Mesenteric fat pad (tissue), 1 donor: ENCODE measurements at places on chromosomes 6 and 20. TPM values are rescaled to one million over a fixed set of nuclear protein-coding genes. Genes with fewer than 3 reads are reported as not detected.

RING1 gene
- total RNA-seq, result 32.6 TPM

SIRPB1 gene
- 7.6 TPM for total RNA-seq

NELFCD gene
- total RNA-seq, result 43.9 TPM

SLC25A27 gene
- 12.9 TPM for total RNA-seq

DNA sequence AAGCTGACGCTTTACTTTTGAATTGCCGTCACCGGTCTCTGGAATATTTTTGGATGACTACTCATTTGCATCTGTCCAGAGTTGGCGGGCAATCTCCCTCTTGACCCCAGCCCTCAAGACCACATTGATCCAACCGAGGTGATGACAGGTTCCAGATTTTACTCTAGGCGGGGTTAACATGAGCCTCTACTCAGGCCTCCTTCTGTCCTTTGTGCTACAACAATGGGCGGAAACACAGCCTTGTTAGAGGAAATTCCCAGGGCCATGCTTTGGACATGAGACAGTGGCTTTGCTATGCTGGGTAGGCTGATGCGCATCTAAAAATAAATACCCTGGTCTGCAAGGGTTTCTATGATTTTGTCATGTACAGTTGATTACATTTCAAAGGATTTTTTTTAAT lies 27.0 kb upstream of the ADGRF5 start:
- DNase-seq, result no peak

DNA sequence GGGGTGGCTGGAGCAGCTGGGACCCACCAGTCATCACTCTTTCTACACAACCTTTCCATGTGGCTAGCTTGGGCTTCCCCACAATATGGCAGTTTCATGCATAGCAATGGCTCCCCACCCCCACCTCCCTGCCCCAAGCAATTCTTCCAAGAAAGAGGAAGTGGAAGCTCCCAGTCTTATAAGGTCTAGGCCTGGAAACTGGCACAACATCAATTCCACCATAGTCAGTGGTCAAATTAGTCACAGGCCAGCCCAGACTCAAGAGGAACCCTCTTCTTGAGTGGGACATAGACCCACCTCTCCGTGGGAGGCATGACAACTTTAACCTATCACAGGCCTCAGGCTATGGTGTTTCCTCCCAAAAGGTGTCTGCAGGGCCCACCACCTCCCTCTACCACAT lies 17.7 kb downstream of the TGM6 start:
- DNase-seq, result peak; percentile 37

DNA sequence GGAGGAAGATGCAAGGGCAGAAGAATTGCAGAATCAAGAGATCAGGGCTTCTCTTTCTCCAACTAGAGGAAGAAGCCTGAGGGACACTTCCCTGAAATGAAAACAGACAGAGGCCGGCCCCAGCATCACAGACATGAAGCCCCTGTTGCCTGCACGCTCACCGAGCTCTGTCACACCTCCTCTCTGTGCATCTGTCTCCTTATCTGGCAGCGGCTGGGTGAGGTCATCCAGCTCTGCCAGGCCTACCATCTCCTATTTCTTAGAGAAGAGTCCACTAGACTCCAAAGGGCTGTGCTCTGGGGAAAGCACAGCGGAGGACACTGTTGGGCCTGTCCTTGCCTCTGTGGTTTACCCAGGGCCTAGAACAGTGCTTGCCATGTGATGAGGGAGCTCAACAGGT lies 71.9 kb upstream of the MLN start:
- no peak for DNase-seq

DNA sequence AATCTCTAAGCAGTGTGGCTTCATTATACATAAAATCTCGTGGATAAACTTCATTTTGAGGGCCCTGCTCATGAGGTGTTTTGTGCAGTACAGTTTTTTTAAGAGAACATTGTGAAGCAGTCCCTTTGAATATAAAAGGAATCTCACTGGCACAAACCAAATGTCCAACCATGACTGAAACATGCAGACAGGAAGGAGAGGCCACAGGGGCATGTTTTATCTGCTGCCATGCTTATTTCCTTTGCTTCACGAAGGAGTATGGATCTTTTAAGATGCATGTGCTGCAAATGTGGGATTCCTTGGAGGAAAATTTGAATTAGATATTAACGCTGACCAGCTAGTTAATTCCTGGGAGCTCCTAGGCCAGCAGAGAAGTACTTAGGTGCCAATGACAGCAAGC lies 192.3 kb downstream of the DST start:
- DNase-seq, result no peak

- DNase-seq, result no peak
These were observed 90.8 kb upstream of the ELOVL5 start for GRCh38 chr6:53439556-53439955.

- no peak for DNase-seq
These were observed 57.6 kb upstream of the IPCEF1 start for GRCh38 chr6:154414021-154414813.

DNA sequence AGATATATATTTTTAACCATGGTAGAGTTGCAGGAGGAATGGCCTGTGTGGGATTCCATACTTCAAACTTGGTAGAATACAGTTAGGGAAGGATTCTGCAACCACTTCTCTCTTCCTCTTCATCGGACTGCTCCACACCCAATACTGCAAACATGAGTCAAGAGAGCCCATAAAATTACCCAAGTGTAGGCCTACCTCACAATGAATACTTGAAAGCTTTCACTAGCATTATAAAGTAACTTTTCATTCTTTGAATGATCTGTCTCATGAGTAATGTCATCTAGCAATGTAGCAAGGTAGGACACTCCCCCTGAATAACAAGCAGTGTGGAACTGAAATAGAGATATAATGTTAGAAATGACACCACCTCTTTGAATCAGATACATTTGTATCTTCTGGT lies 79.4 kb downstream of the FOXC1 start:
- DNase-seq, result no peak

DNA sequence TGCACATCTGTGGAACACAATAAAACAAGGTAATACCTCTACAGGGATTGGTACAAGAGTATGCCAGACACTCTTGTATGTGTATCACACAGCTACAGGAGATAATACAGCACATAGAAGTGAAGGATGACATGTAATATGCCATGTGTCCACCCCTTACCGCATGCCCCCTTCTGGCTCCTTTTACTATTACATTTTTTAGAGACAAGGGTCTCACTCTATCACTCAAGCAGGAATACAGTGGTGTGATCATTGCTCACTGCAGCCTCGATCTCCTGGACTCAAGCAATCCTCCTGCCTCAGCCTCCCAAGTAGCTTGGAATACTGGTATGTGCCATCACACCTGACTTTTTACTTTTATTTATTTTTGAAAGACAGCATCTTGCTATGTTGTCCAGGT lies 4.2 kb upstream of the NCR3 start:
- DNase-seq, result no peak

- DNase-seq, result no peak
These were observed 75.2 kb upstream of the IYD start for GRCh38 chr6:150293423-150294173.

GRCh38 chr20:54477191-54477955 lies 2.0 kb downstream of the DOK5 start:
- no peak for DNase-seq

DNA sequence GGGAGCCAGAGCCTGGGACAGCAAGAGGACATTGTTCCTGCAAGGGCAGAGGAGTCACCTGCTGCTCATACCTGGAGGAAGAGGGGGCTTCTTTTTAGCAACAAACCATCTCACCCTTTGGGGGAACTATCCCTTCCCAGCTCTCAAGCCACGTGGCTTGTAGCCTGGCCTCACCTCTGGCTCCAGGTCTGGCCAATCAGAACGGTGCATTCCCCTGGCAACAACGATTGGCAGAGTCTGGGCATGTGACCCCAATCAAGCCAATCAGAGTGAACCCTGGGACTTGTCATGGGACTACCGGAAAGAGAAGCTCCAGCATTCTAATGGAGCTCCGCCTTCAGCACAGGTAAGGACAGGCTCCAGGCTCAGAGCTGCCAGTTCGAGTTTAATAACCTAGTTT lies 33.6 kb downstream of the KCNB1 start:
- DNase-seq, result no peak

GRCh38 chr6:4105980-4106536 lies 27.1 kb upstream of the FAM217A start:
- DNase-seq, result no peak

DNA sequence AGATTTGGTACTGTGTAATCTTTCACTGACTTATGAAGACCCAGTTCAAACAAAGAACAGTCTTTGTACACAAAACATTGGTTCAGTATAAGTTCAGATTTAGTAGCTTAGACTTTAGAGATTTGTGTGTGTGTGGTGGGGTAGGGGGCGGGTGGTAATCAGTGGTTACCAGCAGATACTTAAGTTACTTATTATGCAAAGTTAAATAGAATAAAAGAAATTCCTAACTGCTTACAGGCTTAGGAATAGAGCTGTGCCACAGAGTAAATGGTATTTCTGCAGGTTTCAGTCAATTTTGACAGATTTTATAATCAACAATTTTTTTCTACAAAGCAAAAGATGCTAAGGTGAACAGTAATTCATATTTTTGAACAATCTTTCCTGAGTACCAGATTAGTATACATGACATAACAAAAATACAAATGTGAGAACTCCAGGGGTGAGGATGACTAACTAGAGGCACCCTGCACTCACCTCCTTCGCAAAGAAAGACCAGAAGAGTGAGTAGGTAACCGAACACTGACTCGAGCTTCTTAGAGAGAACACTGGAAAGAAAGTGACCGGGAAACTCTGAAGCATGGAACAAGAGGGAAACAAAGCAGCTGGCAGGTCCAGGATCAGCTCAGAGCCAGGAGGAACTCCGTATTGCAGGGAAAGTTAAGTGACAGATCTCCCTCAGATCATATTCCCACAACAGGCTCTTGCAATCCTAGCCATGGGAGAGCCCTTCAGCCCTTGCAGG lies 560.6 kb downstream of the COL12A1 start:
- DNase-seq, result no peak

GRCh38 chr20:60586269-60587050 lies 628.2 kb downstream of the CDH26 start:
- DNase-seq, result no peak

GRCh38 chr20:4091490-4092479 lies 76.4 kb upstream of the RNF24 start:
- DNase-seq, result no peak

DNA sequence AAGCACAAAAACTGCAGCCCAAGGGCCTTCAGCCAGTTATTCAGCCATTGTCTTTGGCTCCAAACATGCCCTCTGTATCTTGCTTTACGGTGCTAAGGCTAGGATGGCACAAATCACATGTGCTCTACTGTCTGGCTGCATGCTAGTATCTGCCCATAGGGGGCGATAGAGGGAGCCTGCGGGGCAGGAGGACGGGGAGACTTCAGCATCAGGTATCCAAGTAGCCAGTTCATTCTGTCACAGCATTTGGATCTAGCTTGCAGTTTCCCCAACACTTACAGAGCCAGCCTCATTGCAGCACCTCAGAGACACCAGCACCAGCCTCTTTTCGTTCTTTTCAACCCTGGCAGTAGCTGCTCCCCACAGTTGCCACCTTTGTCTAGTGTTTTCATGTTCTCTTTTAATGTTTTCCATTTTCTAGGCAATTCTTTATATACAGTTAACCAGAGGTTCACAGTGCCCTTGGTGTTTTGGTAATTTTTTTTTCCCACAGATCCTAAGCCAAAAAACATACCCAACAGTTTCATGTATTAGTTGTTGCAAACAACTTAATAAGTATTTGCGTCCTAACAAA lies 705.9 kb downstream of the PTPRT start:
- no peak for DNase-seq

DNA sequence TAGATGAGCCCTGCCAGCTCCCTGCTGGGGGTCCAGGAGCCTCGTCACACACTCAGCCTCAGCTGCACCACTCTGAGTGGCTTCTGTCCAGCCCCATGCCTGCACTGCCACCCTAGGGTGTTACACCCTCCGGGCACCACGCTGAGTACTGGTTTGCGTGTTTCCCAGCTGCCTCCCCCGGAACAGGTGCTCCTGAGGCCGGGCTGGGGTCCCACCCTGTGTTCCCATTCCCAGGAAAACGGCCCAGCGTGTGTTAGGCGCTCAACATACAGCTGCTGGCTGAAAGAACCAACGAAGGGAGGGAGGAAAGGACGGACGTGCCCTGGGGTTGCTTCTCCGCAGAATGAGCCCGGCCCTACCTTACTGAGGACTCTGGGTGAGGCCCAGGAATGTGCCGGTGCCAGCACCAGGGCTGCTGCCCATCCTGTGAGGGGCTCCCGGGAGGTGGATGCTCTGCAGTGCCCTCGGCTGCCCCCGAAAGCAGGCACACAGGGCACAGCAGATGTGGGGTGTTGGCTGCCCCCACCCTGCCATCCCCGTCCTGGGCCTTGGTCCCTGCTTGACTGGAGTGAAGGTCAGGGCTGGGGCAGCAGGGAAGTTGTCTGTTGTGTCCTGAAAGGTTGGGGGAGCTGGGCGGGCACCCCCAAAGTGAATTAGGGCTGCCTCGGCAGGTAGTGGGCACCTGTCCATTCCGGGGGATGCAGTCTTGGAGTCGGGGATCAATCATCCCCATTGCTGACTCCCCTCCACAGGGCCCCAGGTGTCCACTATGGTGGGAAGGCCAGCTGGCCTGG lies 16.3 kb downstream of the LAMA5 start:
- DNase-seq, result no peak
